ENCODE measurements at places on chromosomes 1 and 21.

DNA sequence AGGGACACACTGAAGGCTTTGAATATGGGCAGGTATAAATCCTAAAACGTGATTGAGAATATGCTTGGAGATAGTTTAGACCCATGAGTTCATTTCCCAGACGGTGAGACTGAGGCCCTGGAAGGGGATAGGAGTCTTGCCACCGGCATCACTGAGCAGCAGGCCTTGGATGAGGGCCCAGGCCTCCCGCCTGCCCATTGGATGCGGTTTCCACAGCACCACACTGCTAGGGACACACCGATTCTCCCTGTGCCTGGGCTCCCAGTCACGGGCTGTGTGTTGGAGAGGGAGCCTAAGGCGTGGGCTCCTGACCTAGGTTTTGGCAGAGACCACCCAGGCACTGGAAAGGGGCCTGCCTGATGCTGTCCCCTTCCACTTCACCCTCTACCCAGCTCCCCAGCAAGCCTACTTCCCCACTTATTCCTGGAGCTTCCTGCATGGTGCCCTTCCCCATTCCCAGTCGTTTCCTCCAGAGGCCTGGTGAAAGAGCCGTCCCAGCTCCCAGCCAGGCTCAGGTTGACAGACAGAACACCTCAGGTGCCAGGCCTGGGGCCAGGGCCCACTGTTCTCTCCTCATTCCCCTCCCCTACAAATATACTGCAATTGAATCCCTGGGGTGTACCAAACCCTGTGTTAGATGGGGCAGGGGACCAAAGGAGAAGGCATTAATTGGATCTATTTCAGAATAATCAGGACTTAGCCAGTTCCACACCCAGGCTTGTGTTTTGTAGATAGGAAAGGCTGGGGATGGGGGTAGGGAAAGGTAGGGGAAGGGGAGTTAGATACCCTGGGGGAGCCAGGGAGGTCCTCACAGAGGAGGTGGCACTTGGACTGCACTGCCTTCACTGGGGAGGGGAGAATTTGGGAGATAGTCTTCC is 3.4 kb downstream of the FOXO6 start:
- H3K27ac ChIP-seq, result no peak overlapping the region
- H3K27me3 ChIP-seq, result peaks cover 5% of the 10 kb centered on the region
- H3K36me3 ChIP-seq, result no peaks in the 10 kb centered on the region
- H3K4me1 ChIP-seq, result peaks cover 17% of the 10 kb centered on the region
- no peak for DNase-seq

DNA sequence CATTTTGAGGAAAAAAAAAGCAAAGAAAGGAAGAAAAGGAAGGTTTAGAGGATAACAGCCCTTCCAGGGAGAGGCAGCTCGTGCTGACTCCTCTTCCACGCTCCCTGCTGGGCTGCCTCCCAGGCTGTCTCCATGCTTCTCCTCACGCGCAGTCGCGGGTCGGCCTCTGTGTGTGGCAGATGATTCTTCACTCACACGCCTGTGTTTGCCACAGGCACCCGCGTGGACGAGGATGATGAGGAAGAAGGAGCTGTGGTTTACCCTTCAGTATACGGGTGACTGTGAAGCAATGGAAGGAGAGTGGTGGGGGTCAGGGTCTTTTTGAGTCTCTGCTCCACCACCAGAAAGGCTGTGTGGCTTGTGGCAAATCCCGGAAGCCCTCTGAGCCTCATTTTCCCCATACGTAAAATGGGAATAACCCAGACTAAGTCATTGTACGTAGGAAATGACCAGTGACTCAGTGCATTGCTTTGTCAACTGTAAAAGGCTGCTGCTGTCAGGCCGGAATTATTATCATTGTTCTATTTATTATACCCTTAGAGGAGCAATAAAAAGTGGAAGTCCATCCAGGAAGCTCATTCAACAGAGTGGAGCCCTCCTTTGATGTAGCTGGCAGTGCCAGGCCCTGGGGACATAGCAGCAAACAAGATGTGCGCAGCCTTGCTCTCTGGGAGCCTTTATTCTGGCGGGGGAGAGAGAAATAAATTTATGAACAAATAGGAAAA is 11.9 kb upstream of the SH2D2A start:
- H3K27me3 ChIP-seq, result no peaks in the 10 kb centered on the region
- no peaks in the 10 kb centered on the region for H3K36me3 ChIP-seq
- H3K27ac ChIP-seq, result no peak overlapping the region
- no peak overlapping the region for H3K4me3 ChIP-seq
- no peaks in the 10 kb centered on the region for H3K4me1 ChIP-seq
- DNase-seq, result no peak

DNA sequence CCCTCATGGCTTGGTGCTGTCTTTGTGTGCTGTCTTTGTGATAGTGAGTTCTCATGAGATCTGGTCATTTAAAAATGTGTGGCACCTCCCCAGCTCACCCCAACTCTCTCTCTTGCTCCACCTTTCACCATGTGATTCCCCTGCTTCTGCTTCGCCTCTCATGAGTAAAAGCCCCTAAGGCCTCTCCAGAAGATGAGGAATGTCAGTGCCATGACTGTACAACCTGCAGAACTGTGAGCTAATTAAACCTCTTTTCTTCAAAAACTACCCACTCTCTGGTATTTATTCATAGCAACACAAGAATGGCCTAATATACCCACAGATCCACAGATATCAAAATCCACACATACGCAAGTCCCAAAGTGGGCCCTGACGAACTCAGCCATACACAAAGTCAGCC is 88.9 kb upstream of the PPP2R5A start:
- H3K27me3 ChIP-seq, result no peaks in the 10 kb centered on the region
- no peak for DNase-seq
- no peaks in the 10 kb centered on the region for H3K36me3 ChIP-seq
- H3K4me3 ChIP-seq, result no peak overlapping the region
- no peak overlapping the region for H3K27ac ChIP-seq

- H3K27ac ChIP-seq, result no peak overlapping the region
- H3K4me1 ChIP-seq, result no peaks in the 10 kb centered on the region
- no peak for DNase-seq
- H3K4me3 ChIP-seq, result no peak overlapping the region
- no peaks in the 10 kb centered on the region for H3K27me3 ChIP-seq
- no peaks in the 10 kb centered on the region for H3K36me3 ChIP-seq
These were observed 1532.1 kb upstream of the TPTE start for GRCh38 chr21:8989261-8989711.

- no peaks in the 10 kb centered on the region for H3K27me3 ChIP-seq
- no peak overlapping the region for H3K4me3 ChIP-seq
- H3K36me3 ChIP-seq, result no peaks in the 10 kb centered on the region
- no peak overlapping the region for H3K27ac ChIP-seq
- DNase-seq, result no peak
- no peaks in the 10 kb centered on the region for H3K4me1 ChIP-seq
These were observed 37.0 kb upstream of the RCAN3 start for GRCh38 chr1:24465638-24466037.

DNA sequence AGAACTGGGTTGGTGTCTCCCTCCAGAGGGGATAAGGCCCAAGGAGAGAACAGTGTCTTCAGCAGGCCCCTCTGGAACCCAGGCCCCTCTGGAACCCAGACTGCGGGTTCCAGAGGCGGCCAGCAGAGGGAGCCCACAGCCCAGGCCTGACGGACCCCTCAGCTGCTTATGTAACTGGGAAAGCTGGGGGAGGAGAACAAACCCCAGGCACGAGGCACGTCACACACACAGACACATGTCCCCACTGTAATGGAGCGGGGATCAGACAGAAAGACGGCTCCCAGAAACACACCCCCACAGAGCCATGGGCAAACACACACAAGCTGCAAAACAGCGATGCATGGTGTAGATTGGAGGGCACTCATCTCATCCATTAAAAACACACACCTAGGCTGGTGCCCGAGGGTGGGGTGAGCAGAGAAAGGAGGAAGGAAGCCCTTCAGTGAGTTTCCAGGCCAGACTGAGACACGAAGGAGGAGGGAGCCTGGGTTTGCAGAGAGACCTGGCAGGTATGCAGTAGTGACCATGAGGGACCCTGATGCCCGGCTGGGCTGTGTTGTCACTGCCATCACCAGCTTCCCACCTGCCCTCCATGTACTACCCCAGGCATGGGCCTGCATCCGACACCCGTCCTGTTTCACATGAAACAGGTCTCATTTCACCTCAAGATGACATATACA is 2.8 kb upstream of the IGSF8 start:
- peak; percentile 93 for DNase-seq
- H3K36me3 ChIP-seq, result no peaks in the 10 kb centered on the region
- H3K4me3 ChIP-seq, result no peak overlapping the region
- H3K4me1 ChIP-seq, result no peaks in the 10 kb centered on the region

- H3K4me3 ChIP-seq, result no peak overlapping the region
- peaks cover 4% of the 10 kb centered on the region for H3K36me3 ChIP-seq
- DNase-seq, result no peak
- peak overlapping the region; percentile 33 for H3K27ac ChIP-seq
- H3K4me1 ChIP-seq, result peaks cover 5% of the 10 kb centered on the region
These were observed 222.9 kb downstream of the COP1 start for GRCh38 chr1:175984057-175984812.

- DNase-seq, result no peak
- no peaks in the 10 kb centered on the region for H3K36me3 ChIP-seq
- H3K27me3 ChIP-seq, result no peaks in the 10 kb centered on the region
- no peaks in the 10 kb centered on the region for H3K4me1 ChIP-seq
- no peak overlapping the region for H3K4me3 ChIP-seq
These were observed 3.7 kb downstream of the SMYD3 start for GRCh38 chr1:246503341-246503740.

DNA sequence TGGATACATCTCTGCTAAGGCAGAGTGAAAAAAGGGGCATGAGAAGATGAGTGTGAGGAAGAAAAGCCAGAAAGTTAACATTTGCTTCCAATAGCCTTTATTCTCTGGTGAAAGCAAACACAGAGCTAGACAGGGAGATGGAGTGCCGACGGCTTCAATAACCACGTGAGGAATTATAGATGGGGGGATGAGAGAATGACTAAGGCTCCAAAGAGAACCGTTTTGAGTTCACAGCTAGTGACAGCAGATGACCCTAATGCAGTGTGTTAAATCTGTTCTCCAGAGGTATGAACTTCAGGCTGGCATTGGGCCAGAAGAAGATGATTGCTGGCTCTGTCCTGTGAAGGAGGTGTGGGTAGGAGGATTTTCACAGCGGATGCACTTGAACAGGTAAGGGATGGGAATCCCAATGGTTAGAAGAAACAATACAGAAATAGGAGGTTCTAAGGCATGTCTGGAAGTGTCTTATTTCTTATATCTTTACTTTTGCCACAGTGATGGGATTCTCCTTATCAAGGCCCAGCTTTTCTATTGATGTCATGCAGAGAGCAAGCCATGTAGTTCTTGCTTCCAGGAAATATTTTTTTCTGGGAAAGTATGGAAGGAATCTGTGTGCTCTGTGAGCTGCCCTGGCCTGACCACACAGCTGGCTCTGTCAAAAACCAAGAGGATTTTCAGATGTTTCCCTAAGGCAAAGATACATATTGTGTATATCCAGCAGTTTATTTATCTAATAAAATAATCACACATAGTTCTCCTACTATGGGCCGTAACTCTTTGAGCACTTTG is 573.8 kb downstream of the LTN1 start:
- no peaks in the 10 kb centered on the region for H3K27me3 ChIP-seq
- H3K4me3 ChIP-seq, result no peak overlapping the region
- H3K4me1 ChIP-seq, result peaks cover 3% of the 10 kb centered on the region
- no peaks in the 10 kb centered on the region for H3K36me3 ChIP-seq
- no peak overlapping the region for H3K27ac ChIP-seq

DNA sequence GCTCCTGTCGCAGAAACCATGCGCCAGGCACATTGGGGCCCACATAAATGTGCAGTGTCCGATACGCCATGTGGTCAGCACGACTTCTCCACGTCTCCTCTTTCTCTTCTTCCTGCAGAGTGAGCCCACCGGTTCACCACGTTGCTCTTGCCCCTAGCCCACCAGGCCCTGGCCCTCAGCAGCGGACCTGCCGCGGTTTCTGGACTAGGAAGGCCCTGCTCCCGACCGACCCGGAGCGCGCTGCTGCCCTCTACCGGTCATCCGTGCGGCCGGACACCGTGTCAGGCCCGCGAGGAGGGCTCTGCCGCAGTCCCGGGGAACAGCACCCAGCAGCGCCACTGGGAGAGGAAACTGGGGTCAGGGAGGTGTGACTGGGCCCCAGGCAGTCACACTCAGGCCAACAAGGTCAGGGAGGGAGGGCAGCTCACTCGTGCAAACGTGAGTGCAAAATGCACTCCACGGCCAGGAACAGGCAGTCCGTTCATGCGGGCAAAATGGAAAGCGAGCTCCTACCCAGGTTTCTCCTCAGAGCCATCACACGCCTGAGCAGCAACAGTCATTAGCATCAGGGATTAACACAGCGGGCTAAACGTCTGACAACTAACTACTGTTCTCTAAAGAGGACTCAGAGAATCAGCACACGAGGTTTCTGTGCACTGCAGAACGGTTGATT is 13.7 kb downstream of the TLR5 start:
- H3K4me1 ChIP-seq, result peaks cover 3% of the 10 kb centered on the region
- H3K4me3 ChIP-seq, result no peak overlapping the region
- H3K27ac ChIP-seq, result no peak overlapping the region
- H3K27me3 ChIP-seq, result no peaks in the 10 kb centered on the region

DNA sequence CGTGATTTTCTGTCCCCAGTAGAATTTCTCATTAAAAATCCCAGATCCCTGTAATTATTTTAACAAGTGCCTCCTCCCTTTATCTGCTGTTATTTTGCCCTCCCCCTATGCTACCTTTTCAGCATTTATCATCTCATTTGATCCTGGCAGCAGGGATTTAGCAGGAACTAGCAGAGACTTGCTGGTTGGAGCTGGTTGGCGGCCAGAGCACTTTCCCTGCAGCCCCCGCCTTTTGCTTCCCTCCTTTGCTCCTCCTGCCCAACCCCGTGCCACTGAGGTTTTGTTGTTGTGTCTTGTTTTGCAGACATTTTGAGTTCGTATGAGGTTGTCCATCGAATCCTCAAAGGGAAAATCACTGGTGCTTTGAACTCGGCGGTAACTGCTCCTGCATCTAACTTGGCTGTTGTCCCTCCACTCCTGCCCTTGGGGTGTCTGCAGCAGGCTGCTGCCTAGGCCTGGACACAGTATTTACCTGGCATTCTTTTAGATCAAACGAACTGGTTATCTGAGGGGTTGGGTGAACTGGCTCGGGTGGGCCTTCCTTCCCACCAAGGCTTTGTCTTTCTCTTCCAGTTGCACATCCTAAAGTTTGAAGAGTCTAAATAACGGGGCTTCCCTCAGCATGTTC is 11.2 kb downstream of the UBE2Q1 start:
- no peaks in the 10 kb centered on the region for H3K27me3 ChIP-seq
- peaks cover 4% of the 10 kb centered on the region for H3K36me3 ChIP-seq
- H3K4me3 ChIP-seq, result no peak overlapping the region
- peak overlapping the region; percentile 36 for H3K27ac ChIP-seq
- no peak for DNase-seq

- DNase-seq, result no peak
- H3K36me3 ChIP-seq, result no peaks in the 10 kb centered on the region
- H3K27ac ChIP-seq, result no peak overlapping the region
- peaks cover 16% of the 10 kb centered on the region for H3K4me1 ChIP-seq
- H3K27me3 ChIP-seq, result peaks cover 5% of the 10 kb centered on the region
These were observed 1.9 kb upstream of the COL6A1 start for GRCh38 chr21:45979651-45980050.

GRCh38 chr1:112674986-112675727 is 698 bp downstream of the MOV10 start:
- peak overlapping the region; percentile 96 for H3K27ac ChIP-seq
- peak; percentile 84 for DNase-seq
- H3K27me3 ChIP-seq, result no peaks in the 10 kb centered on the region
- peak overlapping the region; percentile 98 for H3K4me3 ChIP-seq
- no peaks in the 10 kb centered on the region for H3K36me3 ChIP-seq
- H3K4me1 ChIP-seq, result peaks cover 9% of the 10 kb centered on the region

All from kidney (tissue), 22 donors.